ENCODE measurements at places on chromosomes 4 and X. TPM values are rescaled to one million over a fixed set of nuclear protein-coding genes. Genes with fewer than 3 reads are reported as not detected.

GRCh38 chrX:6227935-6228334 lies 732 bp downstream of the NLGN4X start:
- no peak for DNase-seq
- H3K27me3 ChIP-seq, result no peaks in the 10 kb centered on the region
- no peaks in the 10 kb centered on the region for H3K4me1 ChIP-seq
- H3K36me3 ChIP-seq, result no peaks in the 10 kb centered on the region

LUZP4 gene
- total RNA-seq, result not detected

CCDC120 gene
- total RNA-seq, result 13.8 TPM

PAGE2 gene
- not detected for total RNA-seq

HSFX1 gene
- total RNA-seq, result 3.8 TPM

IQSEC2 gene
- total RNA-seq, result 20.6 TPM

SPANXA1 gene
- total RNA-seq, result not detected

SYN1 gene
- 0.67 TPM for total RNA-seq

GRCh38 chrX:131917588-131917987 lies 105.5 kb upstream of the STK26 start:
- no peaks in the 10 kb centered on the region for H3K36me3 ChIP-seq
- no peak for DNase-seq

GRCh38 chr4:153763404-153763803 lies 3.6 kb upstream of the RNF175 start:
- no peak overlapping the region for H3K27ac ChIP-seq
- H3K4me1 ChIP-seq, result peaks cover 4% of the 10 kb centered on the region
- no peaks in the 10 kb centered on the region for H3K36me3 ChIP-seq

- no peak overlapping the region for H3K4me3 ChIP-seq
- H3K27me3 ChIP-seq, result no peaks in the 10 kb centered on the region
- DNase-seq, result no peak
- no peak overlapping the region for H3K27ac ChIP-seq
- no peaks in the 10 kb centered on the region for H3K4me1 ChIP-seq
Measured at GRCh38 chr4:133920236-133920635, 281.4 kb downstream of the PABPC4L start.

ODAPH gene
- total RNA-seq, result not detected

DNA sequence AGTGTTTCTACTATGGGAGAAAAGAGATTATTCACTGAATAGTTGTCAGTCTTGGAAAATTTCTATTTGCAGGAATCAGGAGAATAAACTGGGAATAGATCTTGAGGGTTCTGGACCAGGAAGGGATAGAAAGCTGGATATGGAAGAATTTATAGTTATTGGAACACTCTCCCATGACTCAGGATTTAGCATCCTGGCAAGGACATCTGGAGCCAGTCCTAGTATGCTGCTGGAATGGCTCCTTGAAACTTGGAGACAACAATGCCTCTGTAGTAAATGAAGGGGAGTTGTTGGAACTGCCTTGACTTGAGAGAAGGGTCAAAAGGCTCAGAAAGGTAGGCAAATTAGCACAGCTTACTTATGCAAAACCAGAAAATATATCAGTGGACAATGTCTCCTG lies 23.5 kb upstream of the THOC2 start:
- no peaks in the 10 kb centered on the region for H3K36me3 ChIP-seq
- no peaks in the 10 kb centered on the region for H3K4me1 ChIP-seq
- H3K27me3 ChIP-seq, result no peaks in the 10 kb centered on the region
- no peak for DNase-seq
- H3K27ac ChIP-seq, result no peak overlapping the region

DNA sequence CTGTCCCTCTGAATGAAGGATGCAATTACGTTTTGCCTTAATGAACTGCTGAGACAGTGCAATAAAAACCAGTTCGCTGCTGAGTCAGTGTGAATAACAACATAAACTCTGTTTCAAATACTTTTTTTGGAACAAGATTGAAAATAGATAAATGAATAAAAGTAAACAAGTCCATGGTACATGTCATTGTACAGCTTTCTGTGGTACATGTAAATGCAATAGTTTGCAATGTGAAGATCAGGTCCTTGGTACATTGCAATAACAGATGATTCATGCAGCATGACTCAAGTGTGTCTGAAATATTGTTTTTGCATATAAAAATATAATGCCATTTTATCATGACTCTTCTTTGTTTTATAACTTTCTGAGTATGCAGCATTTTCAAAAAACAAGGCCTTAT lies 193.4 kb upstream of the PACRGL start:
- no peak overlapping the region for H3K27ac ChIP-seq
- H3K36me3 ChIP-seq, result no peaks in the 10 kb centered on the region

- no peaks in the 10 kb centered on the region for H3K27me3 ChIP-seq
- no peak overlapping the region for H3K27ac ChIP-seq
- H3K36me3 ChIP-seq, result no peaks in the 10 kb centered on the region
- no peak for DNase-seq
- H3K4me1 ChIP-seq, result no peaks in the 10 kb centered on the region
Measured at GRCh38 chr4:76657443-76657842, 222.4 kb downstream of the SHROOM3 start.

ACE2 gene
- 2.5 TPM for total RNA-seq

DGAT2L6 gene
- total RNA-seq, result not detected

GRCh38 chrX:116236666-116237065 lies 66.1 kb downstream of the AGTR2 start:
- H3K27ac ChIP-seq, result no peak overlapping the region
- no peaks in the 10 kb centered on the region for H3K4me1 ChIP-seq
- no peak for DNase-seq
- H3K4me3 ChIP-seq, result no peak overlapping the region

GRCh38 chrX:40484408-40485091 lies 96.2 kb upstream of the ATP6AP2 start:
- H3K4me1 ChIP-seq, result no peaks in the 10 kb centered on the region
- no peak for DNase-seq
- no peaks in the 10 kb centered on the region for H3K36me3 ChIP-seq

- H3K4me3 ChIP-seq, result no peak overlapping the region
- no peak for DNase-seq
- no peak overlapping the region for H3K27ac ChIP-seq
Measured at GRCh38 chrX:72461766-72462165, 110.9 kb downstream of the HDAC8 start.

TSPAN7 gene
- 44.5 TPM for total RNA-seq

- H3K27me3 ChIP-seq, result no peaks in the 10 kb centered on the region
- no peak overlapping the region for H3K4me3 ChIP-seq
- DNase-seq, result no peak
Measured at GRCh38 chr4:38176165-38176564, 216.0 kb downstream of the PTTG2 start.

- no peaks in the 10 kb centered on the region for H3K4me1 ChIP-seq
- H3K27me3 ChIP-seq, result no peaks in the 10 kb centered on the region
- H3K36me3 ChIP-seq, result no peaks in the 10 kb centered on the region
- DNase-seq, result no peak
- no peak overlapping the region for H3K4me3 ChIP-seq
Measured at GRCh38 chrX:136203438-136203837, 47.8 kb downstream of the MAP7D3 start.

FAM184B gene
- not detected for total RNA-seq

RBM47 gene
- 331 TPM for total RNA-seq

- no peaks in the 10 kb centered on the region for H3K36me3 ChIP-seq
- DNase-seq, result peak; percentile 72
- H3K27ac ChIP-seq, result no peak overlapping the region
- H3K4me3 ChIP-seq, result peak overlapping the region; percentile 33
Measured at GRCh38 chrX:56783450-56783831, 54.4 kb downstream of the NBDY start.

DNA sequence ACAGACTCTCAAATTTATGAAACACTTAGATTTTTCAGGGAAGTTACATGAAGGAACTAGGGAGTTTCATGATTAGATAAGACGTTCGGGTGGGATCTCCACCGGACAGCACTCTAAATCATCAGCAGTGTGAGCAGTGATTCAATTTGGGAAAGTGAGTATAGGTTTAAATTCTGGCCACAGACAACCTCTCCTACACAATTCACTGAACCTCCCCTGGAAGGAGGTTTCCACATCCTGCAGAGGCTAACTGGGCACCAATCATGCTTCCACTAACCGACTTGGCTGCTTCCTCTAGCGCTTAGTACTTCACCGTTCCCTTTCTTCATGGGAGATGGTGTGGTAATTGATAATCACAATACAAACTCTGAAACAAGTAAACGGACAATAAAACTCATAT lies 5.6 kb downstream of the CXCL9 start:
- no peak overlapping the region for H3K4me3 ChIP-seq
- H3K4me1 ChIP-seq, result no peaks in the 10 kb centered on the region
- H3K27ac ChIP-seq, result no peak overlapping the region
- no peak for DNase-seq
- no peaks in the 10 kb centered on the region for H3K27me3 ChIP-seq

DNA sequence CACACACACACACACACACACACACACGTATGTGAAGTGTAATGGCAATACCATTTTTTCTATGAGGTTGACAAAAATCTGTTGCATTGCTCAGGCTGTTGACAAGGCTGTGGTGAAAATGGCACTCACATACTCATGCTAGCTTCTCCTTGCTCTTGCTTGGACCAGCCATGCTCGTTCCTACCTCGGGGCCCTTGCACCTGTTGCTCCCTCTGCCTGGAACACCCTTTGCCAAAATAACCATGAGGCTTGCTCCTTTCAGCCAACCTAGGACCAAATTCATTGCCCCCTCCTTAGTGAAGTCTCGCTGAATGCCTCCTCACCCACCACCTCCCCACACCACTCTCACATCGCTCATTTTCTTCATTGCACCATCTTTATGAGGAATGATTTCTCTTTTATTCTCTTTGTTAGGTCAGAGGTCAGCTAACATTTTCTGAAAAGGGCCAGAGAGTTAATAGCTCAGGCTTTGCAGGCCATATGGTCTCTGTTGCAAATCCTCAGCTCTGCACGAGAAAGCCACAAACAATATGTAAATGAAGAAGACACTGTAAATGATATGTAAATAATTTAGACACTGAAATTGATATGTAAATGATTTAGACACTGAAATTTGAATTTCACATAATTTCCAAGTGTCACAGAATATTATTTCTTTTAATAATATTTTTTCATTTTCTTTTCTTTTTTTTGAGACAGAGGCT lies 13.3 kb downstream of the SLC38A5 start:
- no peaks in the 10 kb centered on the region for H3K4me1 ChIP-seq
- H3K27me3 ChIP-seq, result no peaks in the 10 kb centered on the region
- no peak for DNase-seq
- no peak overlapping the region for H3K4me3 ChIP-seq

PNMA3 gene
- 1.2 TPM for total RNA-seq

DNA sequence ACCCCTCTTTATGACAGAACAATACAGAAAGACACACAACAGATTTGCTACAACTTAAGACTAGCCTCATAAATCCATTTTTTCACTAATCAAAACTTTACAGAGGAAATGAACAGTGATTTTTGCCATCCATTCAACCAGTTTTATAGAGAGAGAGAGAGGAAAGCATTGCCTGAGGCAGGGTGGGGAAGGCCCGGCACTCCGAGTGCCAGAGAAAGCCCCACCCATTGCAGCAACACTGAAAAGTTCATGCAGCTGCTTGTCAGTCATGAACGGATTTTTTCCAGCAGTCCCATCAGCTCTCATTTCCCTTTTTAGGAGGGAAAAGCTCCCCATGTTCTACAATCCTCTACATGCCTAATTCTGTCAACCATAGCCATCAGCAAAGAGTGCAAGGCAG lies 236.9 kb downstream of the CHIC1 start:
- no peak for DNase-seq
- no peaks in the 10 kb centered on the region for H3K36me3 ChIP-seq
- no peak overlapping the region for H3K4me3 ChIP-seq
- no peak overlapping the region for H3K27ac ChIP-seq

DNA sequence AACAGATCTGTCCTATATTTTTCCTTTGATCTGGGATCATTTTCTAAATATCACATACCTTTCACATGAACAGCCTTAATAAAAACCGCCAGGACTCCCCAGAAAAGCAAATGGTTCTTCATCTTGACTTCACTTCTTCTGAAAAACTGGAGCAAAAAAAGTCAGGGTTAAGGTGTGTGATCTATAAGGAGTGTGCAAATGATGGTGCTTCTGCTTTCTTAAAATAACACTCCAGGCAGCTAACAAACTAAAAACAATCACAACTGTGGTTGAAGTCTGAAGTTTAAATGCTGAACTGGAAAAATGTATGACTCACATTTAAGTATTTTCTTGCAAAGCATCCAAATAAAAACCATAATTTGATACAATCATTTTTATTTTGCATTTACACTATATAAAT lies at the start of gene JCHAIN:
TSS of gene JCHAIN (minus strand) at position 140 of the 400 bp plus-strand sequence. CDS start at position 122, 18 bp downstream.
- no peaks in the 10 kb centered on the region for H3K4me1 ChIP-seq
- DNase-seq, result no peak
- peak within 1 kb of the TSS; percentile 57 for H3K27ac ChIP-seq
- H3K4me3 ChIP-seq, result no peak within 1 kb of the TSS
- no peaks in the 10 kb centered on the region for H3K36me3 ChIP-seq
- no peaks in the 10 kb centered on the region for H3K27me3 ChIP-seq

DNA sequence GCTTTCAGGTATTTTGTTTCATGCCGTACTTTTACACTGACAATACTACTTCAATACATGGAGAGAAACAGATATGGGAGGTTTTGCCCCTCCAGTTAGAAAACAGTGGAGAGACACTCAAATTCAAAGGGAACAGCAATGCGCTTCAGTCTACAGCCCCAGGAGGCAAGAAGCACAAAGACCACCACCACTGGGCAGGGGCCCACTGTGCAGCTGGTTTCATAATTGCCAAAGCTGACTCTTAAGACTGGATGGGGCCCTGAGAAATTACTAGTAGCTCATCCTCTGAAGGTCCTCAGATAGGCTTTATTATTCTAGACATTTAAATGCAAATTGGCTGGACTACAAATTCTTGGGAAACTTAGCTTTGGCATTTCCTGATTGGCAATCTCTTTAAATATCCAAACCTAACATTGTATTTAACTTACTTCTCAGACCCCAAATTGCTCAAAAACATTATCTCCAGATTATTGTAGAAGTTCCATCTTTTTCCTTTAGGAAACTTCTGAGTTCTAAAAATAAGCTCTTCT lies 85.9 kb upstream of the GPR34 start:
- no peak overlapping the region for H3K4me3 ChIP-seq
- H3K27me3 ChIP-seq, result no peaks in the 10 kb centered on the region
- H3K27ac ChIP-seq, result no peak overlapping the region
- DNase-seq, result no peak

ENPEP gene
- total RNA-seq, result 502 TPM

TLL1 gene
- total RNA-seq, result 7.4 TPM

GRCh38 chr4:40837094-40837870 lies 87.5 kb downstream of the NSUN7 start:
- H3K27ac ChIP-seq, result no peak overlapping the region
- H3K36me3 ChIP-seq, result no peaks in the 10 kb centered on the region
- no peaks in the 10 kb centered on the region for H3K4me1 ChIP-seq
- no peak for DNase-seq

NAP1L3 gene
- total RNA-seq, result 0.35 TPM

All from Peyer's patch (tissue), 4 donors.